ENCODE measurements at places on chromosomes 16 and 17. TPM values are rescaled to one million over a fixed set of nuclear protein-coding genes. Genes with fewer than 3 reads are reported as not detected.

GRCh38 chr16:89953671-89954406, 5.3 kb downstream of the DEF8 start:
- DNase-seq, result no peak

- no peak for DNase-seq
These were observed 13.5 kb upstream of the KSR1 start for GRCh38 chr17:27442702-27443101.

GRCh38 chr16:48635199-48635718, 25.3 kb upstream of the N4BP1 start:
- DNase-seq, result no peak

TMEM94 gene
- 130 TPM for total RNA-seq

CCT6B gene
- total RNA-seq, result 3.5 TPM
